Neural progenitor cell (in vitro differentiated cells): ENCODE measurements at places on chromosomes 13 and 19. TPM values are rescaled to one million over a fixed set of nuclear protein-coding genes. Genes with fewer than 3 reads are reported as not detected.

- no peak for DNase-seq
- H3K36me3 ChIP-seq, result no peaks in the 10 kb centered on the region
- H3K27me3 ChIP-seq, result no peaks in the 10 kb centered on the region
Measured at GRCh38 chr19:3514930-3515329, 8.8 kb downstream of the FZR1 start.

DNA sequence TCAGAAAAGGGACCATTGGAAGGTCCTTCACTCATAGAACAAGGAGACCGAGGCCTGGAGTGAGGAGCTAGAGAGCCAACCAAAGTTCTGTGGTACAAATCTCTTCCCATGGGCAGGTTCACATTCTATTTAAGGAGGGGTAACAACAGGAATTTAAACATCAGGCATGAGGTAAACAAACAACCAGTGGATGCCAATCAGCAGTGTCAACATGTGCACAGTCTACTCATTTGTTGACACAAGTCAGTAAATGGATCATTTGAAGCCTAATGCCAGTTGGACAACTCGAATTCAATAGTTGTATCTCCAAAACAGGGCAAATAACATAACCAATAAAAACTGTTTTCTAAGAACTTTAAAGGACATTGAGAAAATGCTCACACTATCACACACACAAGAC lies 6.3 kb upstream of the DOCK9 start:
- no peak for DNase-seq
- H3K4me1 ChIP-seq, result peaks cover 8% of the 10 kb centered on the region
- H3K27me3 ChIP-seq, result no peaks in the 10 kb centered on the region
- no peak overlapping the region for H3K27ac ChIP-seq

GRCh38 chr13:98500963-98501421 lies 75.9 kb downstream of the STK24 start:
- H3K4me1 ChIP-seq, result peaks cover 21% of the 10 kb centered on the region
- no peaks in the 10 kb centered on the region for H3K27me3 ChIP-seq
- no peak overlapping the region for H3K27ac ChIP-seq
- DNase-seq, result no peak

DNA sequence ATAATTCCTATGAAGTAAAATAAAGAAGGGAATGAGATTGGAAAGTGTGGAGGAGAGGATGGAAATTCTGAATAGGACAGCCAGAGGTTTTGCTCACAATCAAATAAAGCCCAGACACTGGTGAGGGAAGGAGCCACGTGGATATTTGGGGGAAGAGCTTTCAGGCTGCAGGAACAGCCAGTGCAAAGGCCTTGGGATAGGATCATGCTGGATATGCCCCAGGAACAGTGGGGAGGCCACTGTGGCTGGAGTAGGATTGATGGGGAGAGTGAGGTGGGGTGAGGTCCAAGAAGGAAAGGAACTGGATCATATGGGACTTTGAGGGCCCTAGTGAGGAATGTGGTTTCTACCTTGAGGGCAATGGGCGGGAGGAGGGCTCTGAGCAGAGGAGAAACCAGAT lies 4.1 kb upstream of the FXYD5 start:
- no peaks in the 10 kb centered on the region for H3K36me3 ChIP-seq
- DNase-seq, result no peak
- peaks cover 10% of the 10 kb centered on the region for H3K4me1 ChIP-seq
- H3K27me3 ChIP-seq, result peaks cover 39% of the 10 kb centered on the region

DNA sequence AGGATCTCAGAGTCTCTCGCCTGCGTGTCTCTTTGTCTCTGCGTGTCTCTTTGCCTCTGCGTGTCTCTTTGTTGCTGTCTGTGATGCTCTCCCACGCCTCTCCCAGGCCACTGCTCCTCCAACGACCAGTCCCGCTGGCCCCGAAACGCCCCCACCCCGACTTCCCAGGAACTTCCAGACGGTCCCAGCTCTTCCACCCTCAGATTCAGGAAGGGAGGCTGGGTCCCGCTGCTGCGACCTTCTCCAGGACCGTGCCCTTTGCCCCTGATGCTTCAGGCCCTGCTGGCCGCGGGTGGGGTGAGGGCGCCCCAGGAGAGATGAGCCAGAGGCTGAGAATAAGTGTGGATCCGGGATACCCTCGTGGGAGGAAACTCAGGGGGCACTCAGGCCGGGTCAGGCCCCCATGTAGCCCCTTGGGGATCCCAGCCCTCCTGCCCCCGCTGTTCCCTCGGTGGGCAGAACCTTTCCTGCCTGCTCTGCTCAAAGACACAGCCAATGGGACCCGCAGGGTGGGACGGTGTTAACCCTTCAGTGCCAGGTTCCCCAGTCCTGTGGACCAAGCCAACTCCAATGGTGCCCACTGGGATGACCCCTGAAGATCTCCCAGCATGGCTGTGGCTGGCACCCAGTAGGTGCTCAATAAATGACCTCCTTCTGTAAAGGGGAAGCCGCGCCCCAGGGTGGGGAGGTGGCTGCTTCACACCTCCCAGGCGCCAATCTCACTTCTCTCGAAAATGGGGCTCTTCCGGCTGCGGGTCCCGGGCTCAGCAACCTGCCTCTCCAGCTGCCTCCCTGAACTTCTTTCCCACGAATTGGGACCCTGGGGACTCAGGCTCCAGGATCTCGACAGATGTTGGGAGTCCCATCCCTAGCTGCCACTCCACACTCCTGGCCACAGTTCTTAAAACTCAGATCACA lies 1.5 kb upstream of the S1PR5 start:
- no peaks in the 10 kb centered on the region for H3K36me3 ChIP-seq
- peaks cover 74% of the 10 kb centered on the region for H3K27me3 ChIP-seq
- H3K4me1 ChIP-seq, result peaks cover 21% of the 10 kb centered on the region
- H3K27ac ChIP-seq, result no peak overlapping the region

The MISP gene
- total RNA-seq, result not detected in 2 replicates

The SIGLEC12 gene
- total RNA-seq, result not detected in 2 replicates
